H1 (cell line): ENCODE measurements at places on chromosomes 13 and 19.
A peak's percentile ranks its signal among the peaks of the same experiment; 100 is the strongest.

- DNase-seq: no peak
These were observed 20.0 kb downstream of the TICAM1 start for GRCh38 chr19:4811328-4812131.

GRCh38 chr13:29855784-29856183 lies 5.4 kb upstream of the UBL3 start:
- DNase-seq: no peak

DNA sequence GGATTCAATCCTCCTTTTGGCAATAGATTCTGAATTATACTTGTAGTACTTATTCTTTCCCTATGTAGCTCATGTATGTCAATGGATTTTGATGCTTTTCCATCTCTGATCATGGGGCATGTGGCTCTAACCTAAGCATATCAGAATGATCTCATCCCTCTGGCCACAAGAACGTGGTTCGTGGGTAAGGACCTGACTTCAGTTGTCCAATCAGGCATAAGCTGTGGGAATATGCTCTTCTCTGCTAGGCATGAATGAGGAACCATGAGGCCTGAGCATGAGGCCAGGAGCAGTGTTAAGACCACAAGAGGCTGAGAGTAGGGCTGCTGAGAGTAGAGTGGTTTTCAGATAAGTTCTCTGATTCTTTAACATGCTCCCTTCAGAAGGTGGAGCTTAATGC lies 292.4 kb upstream of the TSHZ3 start:
- DNase-seq: no peak

GRCh38 chr13:111315347-111315995 lies 5.0 kb upstream of the TEX29 start:
- DNase-seq: no peak

GRCh38 chr19:17305517-17306284 lies at the start of gene MRPL34:
TSS of gene MRPL34 (plus strand) at chr19:17305872. CDS start at chr19:17305893, 21 bp downstream.
- peak; percentile 100 for DNase-seq

- no peak for DNase-seq
These were observed 23.4 kb downstream of the GP6 start for GRCh38 chr19:55014714-55015113.

- no peak for DNase-seq
These were observed 5.7 kb upstream of the TBXA2R start for GRCh38 chr19:3612330-3612729.

DNA sequence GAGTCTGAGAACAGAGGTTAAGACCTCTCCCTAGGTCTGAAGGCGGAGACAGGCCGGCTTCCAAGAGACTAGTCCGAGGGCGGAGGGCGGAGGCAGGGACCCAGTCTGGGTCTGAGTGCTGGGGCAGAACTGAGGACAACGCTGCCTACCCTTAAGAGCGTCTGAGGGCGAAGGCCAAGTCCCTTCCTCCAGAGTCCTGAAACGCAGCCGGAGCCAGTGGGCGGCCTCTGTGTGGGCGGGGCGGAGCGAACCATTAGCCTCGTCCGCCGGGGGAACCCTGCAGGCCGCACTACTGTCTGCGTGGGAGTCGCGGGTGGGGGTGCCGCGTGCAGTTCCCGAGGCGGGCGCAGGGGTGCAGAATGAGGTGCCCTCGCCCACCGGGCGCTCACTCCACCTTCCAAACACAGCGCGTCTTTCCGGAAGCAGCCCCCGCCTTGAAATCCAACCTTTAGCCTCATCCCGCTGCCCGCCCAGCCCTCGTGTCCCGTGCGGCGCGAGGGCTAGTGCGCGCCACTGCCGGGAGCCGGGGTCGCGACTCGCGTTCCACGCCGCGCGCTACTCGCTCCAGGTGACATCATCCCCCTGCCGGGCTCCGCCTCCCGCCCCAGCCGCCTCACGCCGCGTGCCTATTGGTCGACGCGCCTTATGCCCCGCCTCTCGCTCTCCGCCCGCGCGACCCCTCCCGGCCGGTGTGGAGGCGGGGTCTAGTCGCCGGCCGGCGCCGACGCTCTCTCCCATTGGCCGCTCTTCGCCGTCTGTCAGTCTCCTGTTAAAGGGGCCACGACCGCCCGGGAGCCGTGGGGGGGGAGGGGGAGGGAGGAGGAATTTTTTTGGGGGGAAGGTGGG lies at the start of gene C19orf73:
Gene C19orf73 (minus strand): TSS at position 579 of the 846 bp plus-strand sequence. CDS start 121 bp downstream, at position 458.
- DNase-seq: peak; percentile 94

DNA sequence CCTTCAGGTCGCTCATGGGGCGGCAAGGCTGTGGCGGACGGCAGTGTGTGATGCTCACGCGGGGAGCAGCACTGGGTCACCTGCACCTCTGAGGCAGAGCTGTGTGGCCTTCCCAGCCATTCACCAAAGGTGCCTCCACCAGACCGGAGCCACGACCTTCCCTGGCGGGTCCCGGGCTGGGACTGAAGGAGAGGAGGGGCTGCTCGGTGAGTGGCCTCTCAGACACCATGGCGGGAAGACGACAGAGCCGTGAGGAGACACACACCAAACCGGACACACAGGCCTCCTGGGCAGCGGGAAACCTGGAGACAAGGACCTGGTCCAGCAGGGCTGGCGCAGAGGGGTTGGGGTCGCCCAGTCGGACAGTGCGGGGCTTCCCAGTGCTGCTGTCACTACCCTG lies 7.5 kb downstream of the MCF2L start:
- no peak for DNase-seq

GRCh38 chr13:106440866-106441265 lies 94.6 kb downstream of the EFNB2 start:
- DNase-seq: no peak

DNA sequence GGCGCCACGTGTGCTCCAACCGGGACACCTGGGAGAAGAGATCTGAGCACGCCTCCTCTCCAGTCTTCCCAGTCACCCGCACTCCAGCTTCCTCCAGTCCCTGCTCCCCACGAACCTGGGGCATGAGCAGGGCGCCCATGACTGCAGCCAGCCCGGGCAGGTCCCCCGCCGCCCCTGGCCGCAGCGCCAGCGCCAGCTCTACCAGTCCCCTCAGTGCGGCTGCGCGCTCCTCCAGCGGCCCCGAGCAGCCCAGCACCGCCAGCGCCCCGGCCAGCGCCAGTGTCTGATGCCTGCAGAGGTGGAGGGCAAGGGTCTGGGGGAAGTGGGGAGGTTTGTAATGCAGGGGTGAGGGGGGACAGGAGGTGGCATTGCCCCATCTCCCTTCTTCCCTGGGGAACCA lies 13.1 kb downstream of the SH2D3A start:
- no peak for DNase-seq

DNA sequence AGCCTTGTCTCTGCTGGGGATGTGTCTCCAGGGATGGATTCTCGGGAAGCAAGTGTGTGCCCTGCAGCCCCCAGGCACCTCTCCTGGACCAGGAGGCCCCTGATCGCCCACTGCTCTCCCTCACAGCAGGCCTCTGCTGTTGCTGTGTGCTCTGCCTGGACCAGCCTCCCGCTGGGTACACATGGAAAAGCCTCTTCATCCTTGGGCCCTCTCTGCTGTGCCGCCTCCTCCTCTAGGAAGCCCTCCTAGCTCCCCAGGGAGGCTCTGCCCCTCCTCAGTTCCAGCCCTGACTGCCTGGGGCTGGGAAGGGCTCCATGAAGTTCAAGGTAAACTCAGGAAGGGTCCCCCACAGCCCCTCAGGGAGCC lies 12.0 kb downstream of the NDUFA11 start:
- no peak for DNase-seq

DNA sequence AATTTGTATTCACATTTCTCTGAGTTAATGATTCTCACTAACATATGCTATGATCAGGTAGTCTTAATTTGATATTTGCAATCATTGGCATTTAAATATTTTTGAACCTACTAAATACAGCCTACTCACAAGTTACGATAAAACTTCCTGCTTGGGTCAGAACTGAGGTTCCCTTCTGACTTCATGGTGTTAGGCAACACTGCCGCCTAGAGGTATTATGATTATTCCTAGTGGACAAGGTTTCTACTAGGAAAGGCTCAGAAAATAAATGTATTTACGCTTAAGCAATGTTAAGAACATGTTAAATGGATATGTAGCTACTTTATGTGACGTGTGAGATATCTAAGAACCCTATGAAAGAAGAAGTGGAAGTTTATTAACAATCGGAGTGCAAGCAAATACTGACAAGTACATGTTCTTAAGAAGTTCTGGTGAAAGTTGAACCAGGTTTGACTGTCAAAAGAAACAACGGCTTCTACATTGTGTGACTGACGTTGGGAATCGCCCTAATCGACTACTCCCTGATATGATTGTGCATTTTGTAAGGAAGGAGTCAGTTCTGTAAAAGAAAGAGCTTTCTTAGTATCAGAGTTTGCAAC lies 1395.8 kb downstream of the SLITRK5 start:
- DNase-seq: no peak

DNA sequence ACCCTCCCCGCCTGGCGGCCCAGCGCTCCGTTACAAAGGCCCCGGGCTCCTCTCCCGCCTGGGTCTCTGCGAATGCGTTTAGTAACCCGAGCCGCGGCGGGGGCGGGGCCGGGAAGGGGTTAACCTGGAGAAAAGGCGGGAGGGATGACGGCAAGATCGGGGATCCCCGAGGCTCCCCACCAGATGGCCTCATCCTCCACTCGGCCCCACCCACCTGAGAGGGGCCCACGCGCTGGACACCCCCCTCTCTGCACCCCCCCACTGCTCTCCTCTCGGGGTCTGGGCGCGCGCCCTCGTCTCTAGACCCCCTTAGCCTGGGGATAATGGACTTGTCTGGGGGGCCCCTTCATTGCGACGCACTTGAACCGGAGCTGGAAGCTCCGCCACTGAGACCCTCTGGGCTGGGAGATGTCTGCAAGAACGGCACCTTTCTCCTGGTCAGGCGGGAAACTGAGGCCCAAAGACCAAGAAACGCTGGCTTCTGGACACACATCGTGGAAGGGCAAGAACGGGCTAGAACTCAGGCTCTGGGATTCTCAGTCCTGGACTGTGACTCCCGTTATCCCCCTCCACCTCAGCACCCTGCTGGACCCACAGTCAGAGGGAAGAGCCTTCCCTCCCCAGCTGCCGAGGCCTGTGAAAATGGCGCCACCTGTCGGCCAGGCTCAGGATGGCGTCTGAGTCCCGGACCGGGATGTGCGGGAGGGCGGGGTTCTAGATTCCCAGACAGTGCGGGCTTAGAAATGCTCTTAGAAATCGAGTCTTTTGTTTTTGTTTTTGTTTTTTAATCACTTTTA lies 2.9 kb upstream of the LTBP4 start:
- no peak for DNase-seq

DNA sequence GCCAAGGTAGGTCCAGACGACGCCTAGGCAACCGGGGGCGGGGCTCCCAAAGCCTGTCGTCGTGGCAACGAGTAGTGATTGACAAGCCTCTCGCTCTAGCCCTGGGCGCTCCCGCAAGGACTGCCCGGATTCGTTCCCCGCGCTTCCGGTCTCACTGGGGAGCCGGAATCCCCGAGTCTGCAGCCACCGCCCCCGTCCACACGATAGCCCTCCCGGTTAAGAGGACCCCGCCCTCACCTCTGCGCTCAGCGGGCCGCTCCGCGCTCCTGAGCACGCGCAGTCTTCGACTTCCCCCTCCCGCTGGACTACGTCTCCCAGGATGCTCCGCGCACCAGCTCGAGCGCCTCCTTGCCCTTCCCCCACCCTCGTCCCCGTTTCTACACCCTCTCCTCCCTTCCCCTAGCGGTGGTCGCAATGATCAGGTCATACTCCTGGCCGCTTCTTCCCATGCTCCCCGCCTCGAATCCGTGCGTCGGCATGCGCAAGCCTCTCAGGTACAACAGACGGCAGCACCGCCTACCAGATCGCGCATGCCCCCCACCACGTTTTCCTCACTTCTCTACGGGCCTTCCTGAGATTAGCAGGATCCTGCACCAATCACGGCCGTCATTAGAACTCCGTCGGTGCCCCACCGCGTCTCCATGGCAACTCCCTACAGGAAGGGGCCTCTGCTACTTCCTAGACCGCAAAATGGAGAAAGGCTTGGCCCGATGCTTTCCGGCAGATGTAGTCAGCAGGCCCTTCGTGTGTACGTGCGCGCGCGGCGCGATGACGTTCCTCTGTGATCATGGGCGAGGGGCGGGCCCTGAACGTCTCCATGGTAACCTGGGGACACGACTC lies at the start of gene MZF1:
Gene MZF1 (minus strand): TSS at position 518 of the 840 bp plus-strand sequence. CDS start 1,946 bp downstream, outside the sequence.
- peak; percentile 100 for DNase-seq

DNA sequence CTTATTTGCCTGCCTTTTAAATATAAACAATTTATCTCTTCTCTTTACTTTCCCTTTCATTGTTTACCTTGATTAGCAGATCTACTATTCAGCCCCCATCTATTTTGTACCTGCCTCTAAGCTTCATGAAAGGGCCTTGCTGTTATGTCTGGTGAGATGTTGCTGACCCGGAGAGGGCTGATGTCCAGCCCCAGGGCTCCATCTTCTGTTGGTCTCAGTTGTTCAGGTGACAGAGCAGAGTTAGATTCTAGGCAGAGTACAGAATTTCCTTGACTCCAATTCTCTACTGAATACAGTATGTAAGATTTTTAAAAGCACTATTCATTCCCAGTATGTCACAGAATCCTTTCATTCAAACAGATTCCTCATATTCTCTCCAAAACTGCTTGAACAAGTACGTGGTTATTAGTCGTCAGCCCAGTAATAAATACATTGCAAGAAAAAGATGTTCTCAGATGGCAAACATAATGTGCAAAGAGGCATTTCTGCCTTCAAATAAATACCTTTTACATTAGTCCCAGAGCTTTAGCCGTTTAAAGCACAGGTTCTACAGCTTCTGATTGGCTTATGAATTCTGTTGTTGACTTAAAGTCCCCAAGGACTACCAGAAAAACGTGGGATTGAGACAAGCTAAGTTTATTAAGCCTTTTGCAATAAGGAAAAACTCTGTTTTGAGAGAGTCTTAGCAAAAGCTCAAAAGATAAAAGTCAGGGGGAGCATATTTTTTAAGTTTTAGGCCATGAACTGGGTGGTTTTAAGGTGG lies 159.1 kb downstream of the GPC5 start:
- DNase-seq: no peak

- no peak for DNase-seq
These were observed 747 bp upstream of the MARK4 start for GRCh38 chr19:45250216-45250831.

GRCh38 chr13:28041501-28041900 lies 53.0 kb upstream of the URAD start:
- no peak for DNase-seq

GRCh38 chr19:45630463-45630862 lies 8.7 kb downstream of the EML2 start:
- no peak for DNase-seq

DNA sequence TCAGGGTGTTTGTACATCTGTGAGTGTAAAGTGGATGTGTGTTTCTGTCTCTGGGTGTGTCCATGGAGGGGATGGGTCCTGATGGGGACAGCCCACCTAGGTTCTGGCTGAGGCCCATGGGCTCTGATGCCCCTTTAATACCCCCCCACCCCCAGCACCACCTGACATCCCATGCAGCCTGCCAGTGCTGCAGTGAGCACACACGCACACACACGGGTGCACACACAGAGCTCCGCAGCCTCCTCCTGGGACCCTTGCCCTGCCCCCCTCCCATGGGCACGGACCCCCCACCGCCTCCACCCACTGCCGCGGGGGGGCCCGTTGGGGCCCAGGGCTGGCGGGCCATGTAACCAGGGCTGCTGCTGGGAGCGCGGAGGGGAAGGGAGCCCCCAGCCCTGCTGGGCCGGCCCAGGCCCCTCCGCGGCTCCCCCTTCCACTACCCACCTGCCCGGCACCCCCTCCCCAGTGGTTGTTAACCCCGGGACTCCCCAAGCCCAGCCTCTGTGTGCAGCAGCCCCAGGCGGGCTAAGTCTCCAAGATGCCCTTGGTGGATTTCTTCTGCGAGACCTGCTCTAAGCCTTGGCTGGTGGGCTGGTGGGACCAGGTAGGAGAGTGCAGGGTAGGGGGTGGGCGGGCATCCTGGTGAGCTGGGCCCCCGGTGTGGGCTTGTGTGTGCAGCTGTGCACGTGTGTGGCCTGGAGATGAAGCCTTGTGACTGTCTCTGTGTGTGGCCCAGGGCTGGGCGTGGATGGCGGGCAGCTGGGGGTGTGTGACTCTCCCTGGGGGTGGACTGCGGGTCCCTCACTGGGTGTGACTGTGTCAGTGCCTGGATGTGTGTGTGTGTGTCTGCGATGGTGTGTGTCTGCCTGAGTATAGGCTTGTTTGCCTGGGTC lies 32.6 kb downstream of the PDE4A start:
- DNase-seq: no peak
